ENCODE measurements at places on chromosomes 5 and 9.

DNA sequence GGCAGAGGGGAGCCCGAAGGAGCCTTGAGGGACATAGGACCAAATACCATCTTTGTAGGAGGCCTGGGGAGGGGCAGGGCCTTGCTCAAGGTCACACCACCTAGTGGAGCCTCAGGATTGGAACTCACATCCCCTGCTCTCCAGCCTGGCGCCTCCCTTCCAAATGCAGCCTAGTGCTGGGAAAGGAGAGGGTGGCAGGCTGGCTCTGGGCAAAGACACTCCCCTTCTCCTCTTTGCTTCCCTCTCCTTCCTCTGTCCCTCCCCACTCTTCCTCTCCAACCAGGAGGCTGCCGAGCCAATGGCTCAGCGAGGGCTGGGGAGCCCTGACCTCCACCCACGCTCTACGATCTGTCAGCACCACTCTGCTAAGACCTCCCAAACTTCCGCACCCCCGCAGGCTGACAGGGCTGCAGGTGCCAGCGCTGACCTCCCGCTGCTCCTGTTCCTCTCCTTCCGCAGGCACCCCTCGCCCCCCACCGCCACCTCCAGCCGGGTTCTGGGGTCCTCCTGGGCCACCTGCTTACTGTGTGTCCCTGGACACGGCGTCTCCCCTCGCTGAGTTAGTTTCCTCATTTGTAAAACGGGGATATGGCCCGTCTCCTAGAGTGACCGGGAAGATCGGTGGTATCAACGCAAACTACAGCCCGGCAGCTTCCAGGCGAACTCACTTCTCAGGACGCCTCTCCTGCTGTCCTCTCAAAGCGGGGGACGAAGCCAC is 52.9 kb downstream of the C9orf50 start:
- no peak for DNase-seq

- DNase-seq: no peak
Measured at GRCh38 chr5:149471406-149472183, 79.6 kb downstream of the CSNK1A1 start.

DNA sequence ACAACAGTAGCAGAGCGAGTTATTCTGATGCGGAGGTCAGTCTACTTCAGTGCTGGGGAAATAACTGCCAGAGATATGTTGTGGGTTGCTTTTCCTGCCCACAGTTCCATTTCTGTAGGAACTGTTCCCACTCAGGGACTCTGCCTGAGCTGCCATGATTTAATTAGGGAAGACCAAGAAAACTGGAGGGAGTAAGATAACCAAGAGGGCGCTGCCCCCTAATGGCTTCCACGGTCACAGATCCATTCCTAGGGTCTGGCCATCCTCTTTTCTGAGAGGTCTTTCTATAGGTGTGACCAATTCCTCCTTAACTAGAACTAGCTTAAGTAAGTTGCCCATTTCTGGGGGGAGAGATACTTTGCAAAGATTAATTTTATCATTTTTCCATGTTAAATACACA is 125.9 kb downstream of the APBA1 start:
- no peak for DNase-seq

- no peak for DNase-seq
Measured at GRCh38 chr5:43967165-43967564, 364.2 kb downstream of the NNT start.

DNA sequence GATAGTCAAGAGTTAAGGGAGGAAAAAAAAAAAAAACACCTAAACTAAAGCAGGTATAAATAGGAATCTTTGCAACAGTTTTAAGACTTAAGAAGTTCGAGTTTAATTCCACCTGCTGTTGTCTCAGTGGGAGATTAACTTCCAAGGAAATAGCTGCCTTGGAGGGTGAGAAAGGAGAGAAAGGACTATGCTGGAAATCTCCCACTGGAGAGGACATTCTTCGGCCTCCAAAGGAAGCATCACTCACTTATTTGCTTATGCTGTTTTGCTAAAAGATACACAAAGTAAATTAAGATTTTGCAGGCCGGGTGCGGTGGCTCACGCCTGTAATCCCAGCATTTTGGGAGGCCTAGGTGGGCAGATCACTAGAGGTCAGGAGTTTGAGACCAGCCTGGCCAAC is 317.9 kb upstream of the MPDZ start:
- DNase-seq: no peak

DNA sequence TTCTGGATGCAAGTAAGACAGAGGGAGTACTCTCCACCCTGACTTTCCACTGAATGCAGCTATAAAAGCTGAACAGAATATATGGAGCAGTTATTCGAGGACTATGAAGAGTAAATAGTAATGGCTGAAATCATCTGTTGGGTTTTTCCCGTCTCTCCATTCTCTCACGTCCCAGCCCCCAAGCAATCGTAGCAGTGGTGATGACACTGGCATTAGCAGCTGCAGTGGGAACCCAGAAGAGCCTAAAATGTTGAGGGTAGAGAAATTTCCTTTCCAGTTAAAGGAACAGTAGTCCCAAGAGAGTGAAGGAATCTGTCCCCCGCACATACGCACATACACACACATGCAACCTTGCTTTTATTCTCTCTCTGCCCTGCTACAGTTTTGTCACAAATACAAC is 33.2 kb downstream of the MED27 start:
- no peak for DNase-seq

DNA sequence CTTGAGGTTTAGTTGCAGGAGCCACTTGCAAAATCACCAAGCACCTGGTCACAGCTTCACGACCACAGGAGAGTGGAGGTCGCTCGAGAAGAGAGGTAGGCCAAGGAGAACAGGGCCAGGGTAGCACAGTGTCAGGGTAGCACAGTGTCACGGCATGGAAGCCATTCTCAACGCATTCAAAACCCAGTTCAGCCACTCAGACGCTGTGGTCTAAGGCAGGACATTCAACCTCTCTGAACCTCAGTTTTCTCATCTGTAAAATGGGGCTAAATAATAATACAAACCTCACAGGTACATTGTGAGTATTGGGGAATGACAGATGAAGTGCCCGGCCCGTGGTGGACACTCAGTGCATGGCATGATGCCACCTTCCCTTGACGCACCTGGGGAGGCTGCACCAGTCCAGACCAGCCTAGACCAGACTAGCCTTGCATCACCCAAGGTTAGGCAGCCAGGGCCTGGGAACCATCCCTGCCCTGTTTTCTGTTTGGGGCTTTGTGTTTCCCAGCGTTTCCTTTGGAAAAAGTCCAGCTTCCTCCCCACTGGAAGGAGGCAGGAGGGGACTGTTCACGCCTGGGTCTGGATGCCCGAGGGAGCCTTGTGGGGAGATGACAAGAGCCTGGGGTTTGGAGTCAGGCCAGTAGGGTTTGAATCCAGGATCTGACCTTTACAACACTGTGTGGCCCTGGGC is 7.8 kb upstream of the LMX1B start:
- DNase-seq: no peak

GRCh38 chr5:54700986-54701578 is 183.5 kb downstream of the SNX18 start:
- no peak for DNase-seq

DNA sequence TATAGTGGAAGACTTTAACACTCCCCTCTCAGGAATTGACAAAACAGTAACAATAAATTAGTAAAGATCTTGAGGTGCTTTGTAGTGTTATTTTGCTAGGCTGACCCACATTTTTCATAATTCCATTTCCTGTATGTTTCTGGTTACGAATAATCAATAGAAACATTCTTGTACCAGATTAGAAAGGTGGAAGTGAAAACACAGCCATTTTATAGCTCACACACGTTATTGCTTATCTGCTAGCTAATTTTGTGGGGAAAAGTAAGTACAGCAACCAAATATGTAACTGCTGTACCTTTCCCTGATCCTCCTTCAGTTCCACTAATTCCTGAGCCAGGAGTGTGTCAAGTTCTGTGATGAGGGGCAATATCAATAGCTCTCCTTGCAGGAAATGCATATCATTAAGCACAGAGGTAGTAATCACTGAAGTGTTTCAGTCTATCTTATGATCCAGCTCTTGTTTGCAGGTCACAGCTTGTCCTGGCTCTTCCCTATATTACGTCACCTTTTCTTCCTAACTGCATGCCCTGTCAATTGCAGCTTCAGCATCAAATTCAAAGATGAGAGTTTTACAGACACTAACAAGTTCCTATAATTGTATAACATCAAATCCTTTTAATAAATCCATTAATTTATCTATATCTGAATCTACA is 59.4 kb downstream of the MINAR2 start:
- no peak for DNase-seq

GRCh38 chr9:16651446-16651964 is 219.0 kb downstream of the BNC2 start:
- DNase-seq: no peak

- no peak for DNase-seq
Measured at GRCh38 chr9:77215874-77216273, 38.5 kb downstream of the VPS13A start.

DNA sequence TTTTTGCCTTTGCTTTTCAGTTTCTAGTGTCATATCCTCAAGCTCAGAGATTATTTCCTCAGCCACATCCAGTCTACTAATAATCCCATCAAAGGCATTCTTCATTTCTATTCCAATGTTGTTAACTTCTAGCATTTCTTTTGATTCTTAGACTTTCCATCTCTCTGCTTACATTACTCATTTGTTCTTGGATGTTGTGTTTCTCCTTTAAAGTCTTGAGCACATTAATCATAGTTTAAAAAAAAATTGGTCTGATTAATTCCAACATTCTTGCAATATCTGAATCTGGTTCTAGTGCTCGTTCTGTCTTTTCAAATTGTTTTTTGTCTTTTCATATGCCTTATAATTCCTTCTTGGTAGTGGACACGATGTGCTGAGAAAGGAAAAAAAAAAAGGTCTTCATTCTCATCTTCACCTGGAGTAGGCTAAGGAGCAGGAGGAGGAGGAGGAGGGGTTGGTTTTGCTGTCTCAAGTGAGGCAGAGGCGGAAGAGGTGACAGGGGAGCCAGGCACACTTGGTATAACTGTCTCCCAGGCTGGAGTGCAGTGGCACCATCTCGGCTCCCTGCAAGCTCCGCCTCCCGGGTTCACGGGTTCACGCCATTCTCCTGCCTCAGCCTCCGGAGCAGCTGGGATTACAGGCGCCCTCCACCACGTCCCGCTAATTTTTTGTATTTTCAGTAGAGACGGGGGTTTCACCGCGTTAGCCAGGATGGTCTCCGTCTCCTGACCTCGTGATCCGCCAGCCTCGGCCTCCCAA is 16.3 kb downstream of the PRXL2C start:
- no peak for DNase-seq

DNA sequence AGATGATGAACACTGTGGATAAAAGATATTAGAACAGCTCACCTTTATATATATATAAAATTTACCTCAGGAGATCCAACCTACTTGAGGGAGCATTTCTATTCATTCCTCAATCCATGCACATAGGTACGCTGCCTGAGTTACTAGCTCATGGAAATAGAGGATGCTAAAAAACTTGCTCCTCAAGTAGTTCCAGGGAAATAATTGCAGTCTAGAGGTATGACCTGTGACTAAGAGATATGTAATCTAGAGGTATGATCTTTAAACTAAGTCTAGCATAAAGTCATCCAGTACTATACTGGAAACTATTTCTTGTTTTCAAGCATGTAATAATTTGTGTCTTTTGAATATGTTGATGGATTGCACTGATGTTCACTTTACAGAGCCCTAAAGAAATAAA is 471.2 kb downstream of the TAF11L14 start:
- no peak for DNase-seq

- DNase-seq: no peak
Measured at GRCh38 chr5:68277431-68277830, 61.9 kb downstream of the PIK3R1 start.

GRCh38 chr5:151078490-151079262 is 2.2 kb downstream of the TNIP1 start:
- peak; percentile 69 for DNase-seq

DNA sequence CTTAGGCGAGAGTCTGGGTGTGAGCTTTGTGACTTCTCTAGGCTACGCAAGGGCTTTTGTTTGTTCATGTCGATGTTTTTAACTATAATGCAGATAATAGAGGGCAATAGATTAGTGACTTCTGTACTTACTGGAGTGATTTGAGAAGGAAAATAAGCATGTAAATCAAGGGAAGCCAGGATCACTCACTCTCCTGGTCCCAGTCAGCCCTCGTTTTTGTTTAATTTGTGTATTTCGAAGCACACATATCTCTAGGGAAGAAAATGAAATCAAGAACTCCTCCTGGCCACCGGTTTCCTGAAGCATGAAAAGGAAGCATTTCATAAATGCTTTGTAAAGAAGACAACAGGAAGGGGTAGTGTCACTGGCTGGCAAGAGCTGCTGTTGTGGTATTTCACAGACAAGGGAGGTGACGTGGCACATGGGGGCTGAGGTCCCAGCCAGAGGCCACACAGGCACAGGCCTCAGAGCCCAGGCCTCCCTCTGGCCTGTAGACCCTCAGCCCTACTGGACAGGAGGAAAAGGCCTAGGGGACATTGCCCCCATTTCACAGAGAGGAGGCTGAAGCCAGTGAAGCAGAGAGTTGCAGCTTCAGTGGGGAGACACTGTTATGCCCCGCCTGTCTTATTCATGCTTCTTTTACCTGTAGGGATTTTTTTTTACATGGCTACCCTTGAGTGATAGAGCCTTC is 34.1 kb downstream of the IRF1 start:
- DNase-seq: peak; percentile 51

- no peak for DNase-seq
Measured at GRCh38 chr9:112404508-112404932, 24.6 kb downstream of the HSDL2 start.

GRCh38 chr5:91079037-91079436 is 304.1 kb downstream of the ARRDC3 start:
- DNase-seq: no peak

- DNase-seq: no peak
Measured at GRCh38 chr9:108951578-108951977, 17.4 kb downstream of the ABITRAM start.

- DNase-seq: no peak
Measured at GRCh38 chr5:147558826-147559225, 49.0 kb upstream of the DPYSL3 start.

DNA sequence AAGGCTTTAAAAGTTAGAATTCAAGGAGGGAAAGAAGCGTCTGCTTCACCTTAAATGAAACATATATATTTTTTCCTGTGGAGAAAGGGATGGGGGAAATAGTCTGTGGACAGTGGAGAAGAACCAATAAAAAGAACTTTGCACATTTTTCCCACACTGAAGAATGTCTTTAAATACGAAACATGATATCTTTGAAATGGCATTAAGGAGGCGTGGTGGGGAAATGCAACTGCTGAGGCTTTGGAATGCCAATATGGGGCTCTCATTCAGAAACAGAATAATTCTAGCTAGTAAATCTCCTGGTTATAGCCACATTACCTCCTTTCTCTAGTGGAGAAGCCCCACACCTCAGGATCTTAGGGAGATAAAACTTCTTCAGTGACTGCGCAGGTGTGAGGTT is 46.8 kb downstream of the TNC start:
- no peak for DNase-seq

GRCh38 chr5:92594031-92594430 is 987.0 kb downstream of the NR2F1-AS1 start:
- DNase-seq: no peak

DNA sequence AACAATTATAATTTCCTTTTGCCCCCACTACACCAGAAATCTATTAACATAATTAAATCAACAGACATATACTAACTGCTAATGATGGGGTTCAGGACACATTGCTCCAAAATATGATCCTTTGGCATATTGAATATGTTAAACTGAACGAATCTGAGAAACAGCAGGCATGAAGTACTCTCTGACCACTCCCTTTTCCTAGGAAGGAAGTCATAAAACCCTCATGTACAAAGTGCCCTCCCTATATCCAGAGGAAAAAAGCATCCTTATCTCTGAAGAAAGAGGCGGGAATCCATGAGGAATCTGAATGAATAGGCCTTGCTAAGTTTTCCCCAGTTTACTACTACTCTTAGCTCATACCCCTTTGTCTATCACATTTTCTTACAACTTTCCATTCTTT is 67.9 kb downstream of the ADAMTS6 start:
- no peak for DNase-seq

- DNase-seq: no peak
Measured at GRCh38 chr5:174413567-174414314, 310.6 kb upstream of the MSX2 start.

- no peak for DNase-seq
Measured at GRCh38 chr9:130017076-130017475, 25.9 kb downstream of the FNBP1 start.
